ENCODE measurements at places on chromosomes 13 and 19. TPM values are rescaled to one million over a fixed set of nuclear protein-coding genes. Genes with fewer than 3 reads are reported as not detected.
A peak's percentile ranks its signal among the peaks of the same experiment; 100 is the strongest.

- no peaks in the 10 kb centered on the region for H3K27me3 ChIP-seq
- peaks cover 42% of the 10 kb centered on the region for H3K4me1 ChIP-seq
- peak overlapping the region; percentile 80 for H3K4me3 ChIP-seq
- peak; percentile 96 for DNase-seq
- peak overlapping the region; percentile 90 for H3K27ac ChIP-seq
Observed at GRCh38 chr19:18117692-18118378, 20.3 kb downstream of the MAST3 start.

- peaks cover 11% of the 10 kb centered on the region for H3K27me3 ChIP-seq
- DNase-seq, result no peak
- peaks cover 34% of the 10 kb centered on the region for H3K4me1 ChIP-seq
- H3K36me3 ChIP-seq, result peaks cover 11% of the 10 kb centered on the region
Observed at GRCh38 chr13:44575035-44575434, 1.1 kb downstream of the TSC22D1 start.

- H3K4me1 ChIP-seq, result no peaks in the 10 kb centered on the region
- H3K27ac ChIP-seq, result no peak overlapping the region
- H3K27me3 ChIP-seq, result no peaks in the 10 kb centered on the region
- H3K36me3 ChIP-seq, result no peaks in the 10 kb centered on the region
- no peak for DNase-seq
Observed at GRCh38 chr13:34030782-34031181, 212.8 kb downstream of the RFC3 start.

DNA sequence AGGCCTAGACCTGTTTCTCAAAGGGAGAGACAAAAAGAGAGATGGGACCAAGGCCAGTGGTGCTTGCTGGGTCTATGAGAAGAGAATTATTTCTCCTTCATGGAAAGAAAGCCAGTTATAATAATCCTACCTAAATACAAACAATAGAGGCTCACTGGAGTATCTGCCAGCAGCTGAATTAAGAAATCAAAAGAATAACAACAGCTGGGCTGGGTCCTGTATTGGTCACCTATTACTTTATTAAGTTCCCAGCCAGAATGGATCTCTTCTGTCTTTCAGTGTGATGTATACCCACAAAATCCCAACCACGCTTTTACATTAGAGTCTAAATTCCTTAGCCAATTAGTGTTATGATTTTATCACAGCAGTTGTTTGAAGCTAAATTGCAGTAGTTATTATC is 297.8 kb upstream of the DACH1 start:
- no peak for DNase-seq
- H3K4me1 ChIP-seq, result no peaks in the 10 kb centered on the region
- H3K4me3 ChIP-seq, result no peak overlapping the region
- no peak overlapping the region for H3K27ac ChIP-seq
- no peaks in the 10 kb centered on the region for H3K27me3 ChIP-seq

DNA sequence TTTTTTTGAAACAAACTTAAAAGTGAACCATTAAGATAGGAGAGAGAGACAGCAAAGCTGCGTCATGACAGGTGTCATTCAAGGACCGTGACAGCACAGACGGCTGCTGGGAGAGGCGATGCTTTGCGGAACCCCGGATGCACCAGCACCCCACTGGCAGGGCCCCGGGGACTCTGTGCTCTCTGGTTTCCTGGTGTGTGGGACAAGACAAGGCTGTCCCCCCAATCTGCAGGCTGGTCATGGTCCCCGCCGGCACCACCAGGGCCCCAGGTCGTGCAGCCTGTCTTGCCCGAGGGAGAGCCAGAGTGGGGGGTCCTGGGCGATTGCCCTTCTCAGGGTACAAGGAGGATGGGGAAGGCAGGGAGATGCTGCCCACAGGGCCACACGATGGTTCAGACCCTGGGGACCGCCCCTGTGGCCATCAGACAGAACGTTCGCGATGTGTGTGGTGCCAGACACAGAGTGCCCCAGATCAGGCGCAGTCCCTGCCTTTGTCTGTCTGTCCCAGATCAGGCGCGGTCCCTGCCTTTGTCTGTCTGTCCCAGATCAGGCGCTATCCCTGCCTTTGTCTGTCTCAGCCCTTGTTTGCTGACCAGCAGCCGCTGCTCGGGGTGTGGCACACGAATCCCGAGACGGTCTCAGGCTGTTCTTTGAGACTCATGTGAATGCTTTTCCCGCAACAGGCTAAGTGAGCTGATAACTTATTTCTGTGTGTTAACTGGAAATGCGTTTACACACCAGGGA is 36.1 kb downstream of the ADPRHL1 start:
- no peak overlapping the region for H3K4me3 ChIP-seq
- no peak for DNase-seq
- H3K27ac ChIP-seq, result no peak overlapping the region
- no peaks in the 10 kb centered on the region for H3K27me3 ChIP-seq

- peaks cover 7% of the 10 kb centered on the region for H3K27me3 ChIP-seq
- no peaks in the 10 kb centered on the region for H3K36me3 ChIP-seq
- no peak overlapping the region for H3K27ac ChIP-seq
- no peak overlapping the region for H3K4me3 ChIP-seq
Observed at GRCh38 chr13:52797176-52797575, 51.3 kb downstream of the PCDH8 start.

GRCh38 chr13:26623125-26623524 is 65.6 kb downstream of the WASF3 start:
- H3K27ac ChIP-seq, result no peak overlapping the region
- H3K4me3 ChIP-seq, result no peak overlapping the region
- H3K27me3 ChIP-seq, result peaks cover 11% of the 10 kb centered on the region
- peaks cover 3% of the 10 kb centered on the region for H3K4me1 ChIP-seq
- DNase-seq, result no peak

DNA sequence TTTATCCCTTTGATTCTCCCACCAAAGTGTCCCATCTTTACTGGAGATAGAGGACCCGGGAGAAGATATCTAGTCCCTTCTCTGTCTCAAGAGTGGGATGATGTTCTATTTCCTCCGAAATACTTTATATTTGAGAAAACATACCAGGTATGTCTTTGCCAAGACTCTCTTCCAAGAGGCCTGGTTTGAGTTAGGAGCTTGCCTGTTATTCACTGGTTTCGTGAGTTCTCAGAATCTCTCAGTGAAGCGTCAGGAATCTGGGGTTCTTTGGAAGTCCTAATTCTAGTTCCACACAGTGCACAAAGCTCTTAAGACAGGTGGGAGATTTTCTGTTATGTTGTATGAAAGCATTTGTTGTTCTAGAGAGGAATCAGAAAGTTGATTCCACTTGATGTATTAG is 182.0 kb downstream of the DNAJC15 start:
- no peak overlapping the region for H3K27ac ChIP-seq
- no peaks in the 10 kb centered on the region for H3K4me1 ChIP-seq
- H3K4me3 ChIP-seq, result no peak overlapping the region
- peaks cover 14% of the 10 kb centered on the region for H3K27me3 ChIP-seq

- H3K4me1 ChIP-seq, result no peaks in the 10 kb centered on the region
- no peak overlapping the region for H3K27ac ChIP-seq
- DNase-seq, result no peak
- H3K27me3 ChIP-seq, result no peaks in the 10 kb centered on the region
- no peak overlapping the region for H3K4me3 ChIP-seq
Observed at GRCh38 chr13:103694471-103694870, 628.3 kb upstream of the SLC10A2 start.

- H3K4me3 ChIP-seq, result no peak overlapping the region
- no peak for DNase-seq
- peaks cover 16% of the 10 kb centered on the region for H3K36me3 ChIP-seq
- no peak overlapping the region for H3K27ac ChIP-seq
Observed at GRCh38 chr19:17866964-17867486, 4.7 kb upstream of the SLC5A5 start.

- H3K36me3 ChIP-seq, result peaks cover 24% of the 10 kb centered on the region
- H3K4me3 ChIP-seq, result peak overlapping the region; percentile 93
- DNase-seq, result no peak
- peaks cover 22% of the 10 kb centered on the region for H3K4me1 ChIP-seq
Observed at GRCh38 chr19:38830039-38830733, 1.4 kb downstream of the ECH1 start.

DNA sequence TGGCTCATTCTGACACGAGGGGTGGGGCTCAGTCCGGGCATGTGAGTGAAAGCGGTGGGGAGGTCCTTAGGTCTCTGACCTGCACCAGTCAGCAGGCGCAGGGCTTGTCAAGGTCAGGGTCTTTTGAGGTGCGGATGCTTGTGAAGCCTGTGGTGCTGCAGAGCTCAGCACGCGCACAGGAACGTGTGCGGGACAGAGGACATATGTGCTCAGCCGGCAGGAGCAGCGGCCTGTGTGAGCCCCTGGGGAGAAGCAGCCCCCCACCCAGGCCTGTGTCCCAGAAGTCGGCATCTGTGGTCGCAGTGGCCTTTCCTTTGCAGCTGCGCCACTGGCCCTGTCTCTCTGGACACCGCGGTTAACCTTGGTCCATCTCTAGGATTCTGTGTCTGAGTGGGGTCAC is 30.9 kb downstream of the ATP4B start:
- H3K4me1 ChIP-seq, result no peaks in the 10 kb centered on the region
- H3K4me3 ChIP-seq, result no peak overlapping the region
- no peak for DNase-seq
- H3K27ac ChIP-seq, result no peak overlapping the region

- no peaks in the 10 kb centered on the region for H3K27me3 ChIP-seq
- H3K36me3 ChIP-seq, result no peaks in the 10 kb centered on the region
- H3K4me3 ChIP-seq, result no peak overlapping the region
- DNase-seq, result no peak
- no peak overlapping the region for H3K27ac ChIP-seq
Observed at GRCh38 chr13:76711550-76712182, 174.5 kb downstream of the KCTD12 start.

GRCh38 chr13:77028202-77028601 is 1.2 kb upstream of the FBXL3 start:
- H3K27ac ChIP-seq, result peak overlapping the region; percentile 56
- peaks cover 9% of the 10 kb centered on the region for H3K36me3 ChIP-seq
- H3K27me3 ChIP-seq, result no peaks in the 10 kb centered on the region

DNA sequence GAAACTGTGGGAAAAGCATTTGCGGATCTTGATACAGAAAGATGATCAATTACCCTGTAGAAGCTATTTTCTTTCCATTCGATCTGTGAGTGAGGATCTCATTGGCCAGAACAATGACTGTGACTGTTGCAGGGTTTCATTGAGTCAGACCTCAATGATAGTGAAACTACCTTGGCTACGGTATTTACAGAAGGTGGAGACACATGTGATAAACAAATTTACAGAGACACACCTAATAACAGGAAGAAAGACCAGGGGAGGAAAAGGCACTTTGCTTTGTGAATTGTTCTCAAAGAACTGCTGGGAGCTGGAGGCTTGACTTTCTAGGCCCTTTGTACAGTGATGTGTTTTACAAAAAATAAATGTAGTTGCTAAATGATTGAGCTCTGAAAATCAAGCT is 19.9 kb upstream of the ARGLU1 start:
- H3K4me3 ChIP-seq, result no peak overlapping the region
- peaks cover 8% of the 10 kb centered on the region for H3K36me3 ChIP-seq
- no peak overlapping the region for H3K27ac ChIP-seq
- H3K4me1 ChIP-seq, result peaks cover 2% of the 10 kb centered on the region
- DNase-seq, result no peak

- peaks cover 1% of the 10 kb centered on the region for H3K36me3 ChIP-seq
- no peaks in the 10 kb centered on the region for H3K4me1 ChIP-seq
- no peak within 1 kb of the TSS for H3K4me3 ChIP-seq
Observed at GRCh38 chr13:37869756-37870488, at the start of gene TRPC4. Gene TRPC4, minus strand, starts transcription at chr13:37869772. Its CDS starts 86,439 bp downstream, at chr13:37783333.

DNA sequence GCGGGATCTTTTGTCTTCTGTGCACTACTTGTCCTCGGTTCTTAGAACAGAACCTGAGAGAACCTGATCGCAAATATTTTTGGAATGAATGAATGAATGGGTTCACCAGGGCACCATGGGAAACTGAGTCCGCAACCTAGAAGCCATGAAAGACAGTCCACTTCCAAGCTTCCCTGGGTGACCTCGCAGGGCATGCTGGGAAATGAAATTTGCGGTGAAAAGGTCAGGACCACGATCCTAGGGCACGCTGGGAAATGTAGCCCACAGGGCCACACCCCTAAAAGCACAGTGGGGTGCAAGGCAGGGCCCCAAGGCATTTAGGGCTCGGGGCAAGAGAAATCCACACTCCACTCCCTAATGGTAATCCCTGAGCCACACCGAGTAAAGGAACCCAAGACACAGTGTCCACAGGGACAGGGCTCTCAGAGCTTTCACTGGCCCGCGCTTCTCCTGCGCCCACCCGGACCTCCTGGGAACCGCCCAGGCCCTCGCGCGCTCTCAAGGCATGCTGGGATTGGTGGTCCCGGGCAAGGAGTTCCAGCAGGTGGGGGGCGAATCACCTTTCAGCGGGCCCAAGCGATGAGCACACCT is 1.1 kb upstream of the PPP1R12C start:
- peaks cover 36% of the 10 kb centered on the region for H3K4me1 ChIP-seq
- peak overlapping the region; percentile 96 for H3K27ac ChIP-seq
- H3K27me3 ChIP-seq, result peaks cover 11% of the 10 kb centered on the region
- peaks cover 4% of the 10 kb centered on the region for H3K36me3 ChIP-seq

DNA sequence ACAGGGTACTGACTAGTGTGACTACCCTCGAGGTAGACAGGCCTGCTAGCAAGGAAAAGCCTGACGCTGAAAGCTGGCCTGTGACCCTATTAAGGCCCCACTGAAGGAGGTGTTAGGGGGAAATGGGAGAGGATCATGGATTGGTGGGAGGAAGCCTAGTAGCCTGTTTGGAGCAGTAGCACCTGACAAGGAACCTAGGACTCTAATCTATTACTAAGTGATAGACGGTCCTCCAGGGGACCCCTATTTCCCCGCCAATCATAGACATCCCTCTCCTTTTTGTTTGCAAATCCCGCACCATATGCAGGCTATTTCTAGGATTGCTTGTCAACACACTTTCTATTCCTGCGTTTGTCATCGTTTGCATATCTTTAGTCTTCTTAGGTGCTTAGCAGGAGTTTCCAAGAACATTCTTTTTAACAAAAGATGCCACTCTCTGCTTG is 1338.8 kb upstream of the MIR17HG start:
- no peak overlapping the region for H3K4me3 ChIP-seq
- no peak overlapping the region for H3K27ac ChIP-seq
- no peaks in the 10 kb centered on the region for H3K36me3 ChIP-seq
- no peaks in the 10 kb centered on the region for H3K4me1 ChIP-seq

DNA sequence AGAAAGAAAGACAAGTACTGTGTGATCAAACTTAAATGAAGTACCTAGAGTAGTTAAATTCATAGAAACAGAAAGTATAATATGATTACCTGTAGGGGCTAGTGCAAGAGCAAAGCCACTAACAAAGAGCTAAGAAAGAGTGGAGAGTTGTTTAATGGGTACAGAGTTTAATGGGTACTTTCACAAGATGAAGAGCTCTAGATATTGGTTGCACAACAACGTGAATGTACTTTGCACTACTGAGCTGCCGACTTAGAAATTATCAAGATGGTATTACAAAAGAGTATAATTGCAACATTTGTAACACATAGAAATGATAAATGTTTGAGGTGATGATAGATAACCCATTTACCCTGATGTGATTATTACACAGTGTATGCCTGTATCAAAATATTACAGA is 140.3 kb upstream of the GPC6 start:
- H3K4me3 ChIP-seq, result no peak overlapping the region
- H3K27ac ChIP-seq, result no peak overlapping the region
- DNase-seq, result no peak
- H3K36me3 ChIP-seq, result no peaks in the 10 kb centered on the region
- no peaks in the 10 kb centered on the region for H3K27me3 ChIP-seq

GRCh38 chr19:2454962-2455850 is 1.6 kb downstream of the LMNB2 start:
- H3K27ac ChIP-seq, result peak overlapping the region; percentile 91
- no peaks in the 10 kb centered on the region for H3K27me3 ChIP-seq
- peaks cover 25% of the 10 kb centered on the region for H3K4me1 ChIP-seq

The KLK15 gene
- not detected for total RNA-seq

The AMER2 gene
- not detected for total RNA-seq

The SYDE1 gene
- 0.07 TPM for total RNA-seq

The DHDH gene
- total RNA-seq, result 0.96 TPM

The HSH2D gene
- 199 TPM for total RNA-seq

The SLC25A41 gene
- total RNA-seq, result 0.44 TPM

The GIPC3 gene
- total RNA-seq, result 0.23 TPM

The NANOS3 gene
- total RNA-seq, result 1.1 TPM

The GADD45GIP1 gene
- 24.9 TPM for total RNA-seq

The ICAM5 gene
- total RNA-seq, result 0.84 TPM

The RDH8 gene
- total RNA-seq, result not detected

The KLF1 gene
- 0.45 TPM for total RNA-seq

The FXYD3 gene
- not detected for total RNA-seq

The S1PR4 gene
- 155 TPM for total RNA-seq
